Smooth muscle cell of trachea (primary cell): ENCODE measurements at places on chromosomes 13 and 19. TPM values are rescaled to one million over a fixed set of nuclear protein-coding genes. Genes with fewer than 3 reads are reported as not detected.

The TMEM59L gene
- total RNA-seq = 0.29 and 4.6 TPM in 2 replicates

The NUDT15 gene
- total RNA-seq = 12.7 and 29.2 TPM in 2 replicates

The ZNF729 gene
- total RNA-seq = not detected in 2 replicates

The KLK6 gene
- not detected in 2 replicates for total RNA-seq

The SIGLEC12 gene
- total RNA-seq = not detected in 2 replicates

The HSPB6 gene
- total RNA-seq = 125 and 302 TPM in 2 replicates

The LGALS14 gene
- total RNA-seq = not detected in 2 replicates

The RNF113B gene
- total RNA-seq = not detected in 2 replicates

The ASPDH gene
- total RNA-seq = not detected in 2 replicates

The KIR2DL3 gene
- not detected in 2 replicates for total RNA-seq

The GZMM gene
- total RNA-seq = 0.17 TPM in 1 of 2 replicates, not detected in the other

The WDR62 gene
- 0.50 and 6.4 TPM in 2 replicates for total RNA-seq

The NCAN gene
- total RNA-seq = under 0.01 TPM in 2 replicates

The CLEC17A gene
- total RNA-seq = under 0.01 TPM in 2 replicates

The EEF2 gene
- total RNA-seq = 2,700 and 4,831 TPM in 2 replicates

The TIMM44 gene
- total RNA-seq = 46.3 and 48.9 TPM in 2 replicates

The CELF5 gene
- 0.17 TPM in 1 of 2 replicates, not detected in the other for total RNA-seq

The SLC17A7 gene
- total RNA-seq = 0.15 and 0.33 TPM in 2 replicates

The NLRP4 gene
- not detected in 2 replicates for total RNA-seq

The FGF14 gene
- total RNA-seq = 0.17 and 1.7 TPM in 2 replicates

The CYP4F3 gene
- total RNA-seq = not detected in 2 replicates

The SERPINE3 gene
- total RNA-seq = not detected in 2 replicates

The GFY gene
- not detected in 2 replicates for total RNA-seq

The DIAPH3 gene
- total RNA-seq = 1.5 and 19.6 TPM in 2 replicates

The LAIR1 gene
- total RNA-seq = not detected in 2 replicates

The MOB3A gene
- 30.8 and 39.5 TPM in 2 replicates for total RNA-seq

The RDH8 gene
- total RNA-seq = not detected in 2 replicates

The NPHS1 gene
- not detected in 2 replicates for total RNA-seq

The KRTDAP gene
- not detected in 2 replicates for total RNA-seq

The REEP6 gene
- total RNA-seq = 0.87 and 4.6 TPM in 2 replicates

The UPK1A gene
- not detected in 2 replicates for total RNA-seq

The SIGLEC8 gene
- total RNA-seq = not detected in 2 replicates

The PTPRH gene
- total RNA-seq = 4.5 and 10.9 TPM in 2 replicates

The SGCG gene
- 0.83 TPM in 1 of 2 replicates, not detected in the other for total RNA-seq

The BEST2 gene
- 0.15 TPM in 1 of 2 replicates, not detected in the other for total RNA-seq

The IGFL2 gene
- not detected in 2 replicates for total RNA-seq
